ENCODE measurements at places on chromosomes 2 and 18.

GRCh38 chr2:42246562-42246961, 77.4 kb downstream of the EML4 start:
- DNase-seq = no peak

DNA sequence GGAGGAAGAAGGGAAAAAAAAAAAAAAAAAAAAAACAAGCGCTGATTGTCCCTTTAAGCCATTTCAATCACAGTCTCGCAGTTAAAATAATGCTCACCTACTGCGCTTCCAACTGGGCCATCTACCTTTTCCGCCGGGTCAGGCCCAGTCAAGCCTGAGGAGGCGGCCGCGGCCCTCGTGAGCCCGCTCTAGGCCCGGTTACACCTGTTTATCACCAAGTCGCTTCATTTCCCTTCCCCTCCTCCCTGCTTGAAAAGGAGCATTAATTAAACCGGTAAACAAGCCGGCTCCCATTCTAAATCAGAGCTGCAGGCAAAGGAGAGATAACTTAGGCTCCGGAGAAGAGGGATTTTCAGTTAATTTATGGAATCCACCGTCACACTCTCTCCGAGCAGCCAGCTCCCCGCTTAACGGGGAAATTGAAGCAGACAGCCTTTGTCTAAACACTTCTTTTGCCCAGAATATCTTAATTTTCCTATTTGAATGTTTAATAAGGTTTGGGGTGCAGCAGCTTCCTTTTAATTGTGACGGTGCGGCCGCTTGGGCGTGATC, 140.1 kb upstream of the SIX3 start:
- peak; percentile 13 for DNase-seq

DNA sequence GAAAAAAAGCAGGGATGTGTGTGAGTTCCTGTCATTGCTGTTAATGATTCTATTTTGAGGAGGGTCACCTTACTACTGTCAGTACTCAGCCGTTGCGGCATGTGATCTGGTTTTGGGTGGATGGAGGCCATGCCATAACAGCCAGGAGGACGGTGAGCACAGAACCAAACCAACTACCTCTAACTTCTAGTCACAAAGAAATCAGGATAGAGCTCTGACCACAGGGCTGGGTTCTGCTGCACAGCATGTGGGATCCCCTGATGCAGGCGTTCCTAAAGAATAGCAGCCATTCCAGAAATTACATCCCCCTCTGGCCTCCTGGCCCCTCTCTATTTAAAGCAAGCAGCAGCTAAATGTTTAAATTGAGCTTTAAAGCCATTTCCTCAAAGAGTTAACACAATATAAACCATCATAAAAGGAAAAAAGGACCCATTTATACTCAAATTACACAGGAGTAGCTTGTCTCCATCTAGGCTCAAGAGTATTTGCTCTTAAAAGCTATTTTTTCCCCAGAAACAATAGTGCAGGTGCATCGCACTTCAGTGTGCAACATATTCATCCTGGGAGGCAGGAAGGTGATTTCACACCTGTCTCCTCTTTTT, 786.4 kb downstream of the RNF144A start:
- DNase-seq = no peak

GRCh38 chr2:229270551-229271410, at the start of gene PID1:
TSS of gene PID1 (minus strand) at chr2:229271287. CDS start at chr2:229271043, 244 bp downstream.
- DNase-seq = no peak

DNA sequence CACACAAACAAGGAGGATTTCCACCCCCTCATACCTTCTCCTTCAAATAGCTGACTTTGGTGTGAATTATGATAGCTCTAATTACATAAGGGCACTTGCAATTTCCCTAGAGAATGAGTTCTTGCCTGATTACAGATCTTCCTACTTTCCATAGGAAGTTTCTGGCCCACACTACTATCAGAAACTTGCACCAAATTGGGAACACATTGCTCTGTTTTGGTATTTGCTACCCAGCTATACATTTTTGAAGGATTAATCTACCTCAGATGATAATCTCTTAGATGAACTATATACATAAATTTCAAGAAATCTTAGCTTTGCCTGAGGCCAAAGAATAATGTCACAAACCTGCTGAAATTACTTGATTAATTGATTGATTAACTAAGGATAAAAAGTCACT, 4.9 kb downstream of the DCC start:
- no peak for DNase-seq

DNA sequence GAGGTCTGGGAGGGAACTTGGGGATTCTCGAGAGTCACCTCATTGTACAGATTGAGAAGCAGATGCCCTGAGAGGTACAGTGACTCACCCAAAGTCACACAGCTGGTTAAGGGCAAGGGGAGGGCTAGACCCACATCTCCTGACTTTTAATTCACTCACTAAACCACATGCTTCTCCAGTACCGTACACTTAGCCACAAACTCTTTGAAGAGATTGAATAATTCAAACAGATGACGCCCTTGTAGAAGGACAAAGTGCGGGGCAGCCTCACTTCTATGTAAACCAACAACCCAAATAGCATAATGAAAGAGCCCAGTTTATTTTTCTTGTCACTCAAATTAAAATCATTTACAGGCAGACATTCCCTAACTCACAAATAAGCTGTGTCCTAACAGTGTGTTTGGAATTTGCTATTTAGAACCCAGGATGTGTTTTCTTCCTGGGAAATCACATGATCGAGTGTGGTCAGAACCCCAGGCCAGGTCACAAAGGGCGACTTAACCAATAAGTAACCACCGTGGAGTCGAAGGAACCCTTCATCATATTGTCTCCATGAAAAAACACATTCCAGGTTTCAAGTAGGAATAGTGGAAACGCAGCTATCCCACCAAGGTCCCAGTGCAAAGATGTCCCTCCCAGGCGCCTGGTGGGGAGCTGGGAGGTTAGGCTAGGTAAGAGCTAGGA, 35.8 kb upstream of the PTPN4 start:
- DNase-seq = no peak

GRCh38 chr18:12543697-12544096, 114.2 kb downstream of the SPIRE1 start:
- no peak for DNase-seq

Data from kidney capillary endothelial cell (primary cell).